ENCODE measurements at places on chromosomes 4 and X.
A peak's percentile ranks its signal among the peaks of the same experiment; 100 is the strongest.

- no peak for DNase-seq
Observed at GRCh38 chr4:78592088-78592783, 40.7 kb downstream of the ANXA3 start.

DNA sequence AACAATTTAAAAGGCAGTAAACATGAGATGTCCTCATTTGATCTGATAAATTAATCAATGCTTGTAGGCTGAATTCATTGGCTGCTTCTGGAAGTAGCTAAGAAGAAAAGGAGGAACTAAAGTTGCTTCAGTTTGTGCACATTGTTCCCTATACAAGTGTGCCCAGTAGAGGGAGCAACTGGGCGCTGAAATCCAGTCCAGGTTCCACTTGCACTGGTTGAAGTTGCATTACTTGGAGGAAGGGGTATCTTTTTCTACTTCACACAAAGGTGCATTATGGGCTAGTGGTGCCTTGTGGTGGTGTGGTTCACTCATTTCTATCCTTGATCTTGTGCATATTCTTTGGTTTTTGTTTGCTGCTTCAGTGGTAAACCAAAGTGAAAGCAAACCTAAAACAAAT lies 67.9 kb upstream of the SOX3 start:
- no peak for DNase-seq

GRCh38 chr4:173272996-173273395 lies 61.2 kb downstream of the HMGB2 start:
- no peak for DNase-seq

- DNase-seq: no peak
Observed at GRCh38 chrX:82219129-82219528, 1017.2 kb downstream of the SH3BGRL start.

- DNase-seq: no peak
Observed at GRCh38 chr4:145388043-145388442, 93.6 kb upstream of the SMAD1 start.

DNA sequence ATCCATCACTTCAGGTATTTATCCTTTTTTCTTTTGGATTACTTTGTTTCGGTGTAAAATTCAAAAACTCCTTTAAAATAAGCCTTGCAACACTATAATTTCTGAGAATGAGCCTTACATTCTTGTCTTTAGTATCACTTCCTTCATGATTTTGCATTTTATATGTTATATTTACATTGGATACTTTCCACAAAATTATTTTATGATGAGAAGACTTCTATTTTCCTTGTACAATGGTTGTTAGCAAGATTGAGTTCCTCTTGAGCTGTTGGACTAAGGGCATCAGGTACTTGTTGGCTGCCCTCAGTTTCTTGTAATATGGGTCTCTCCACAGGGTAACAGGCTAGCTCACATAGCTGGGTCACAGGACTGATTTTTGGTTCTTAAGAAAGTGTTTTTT lies 22.7 kb upstream of the HPGDS start:
- DNase-seq: no peak

DNA sequence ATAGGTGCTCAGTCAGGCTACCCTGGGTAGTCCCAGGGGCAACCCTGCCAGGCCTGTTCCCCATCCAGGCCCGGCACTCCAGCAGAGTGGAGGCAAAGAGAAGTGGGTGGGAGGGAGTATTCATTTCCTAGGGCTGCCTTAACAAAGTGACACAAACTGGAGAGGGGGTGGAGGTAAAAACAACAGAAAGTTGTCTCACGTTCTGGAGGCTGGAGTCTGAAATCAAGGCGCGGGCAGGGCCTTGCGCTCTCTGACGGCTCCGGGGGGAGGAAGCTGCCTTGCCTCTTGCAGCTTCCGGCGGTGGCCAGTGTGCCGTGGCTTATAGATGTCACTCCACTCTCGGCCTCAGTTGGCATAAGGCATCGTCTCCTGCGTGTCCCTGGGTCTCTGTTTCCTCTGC lies 90.8 kb downstream of the DCTD start:
- DNase-seq: no peak

DNA sequence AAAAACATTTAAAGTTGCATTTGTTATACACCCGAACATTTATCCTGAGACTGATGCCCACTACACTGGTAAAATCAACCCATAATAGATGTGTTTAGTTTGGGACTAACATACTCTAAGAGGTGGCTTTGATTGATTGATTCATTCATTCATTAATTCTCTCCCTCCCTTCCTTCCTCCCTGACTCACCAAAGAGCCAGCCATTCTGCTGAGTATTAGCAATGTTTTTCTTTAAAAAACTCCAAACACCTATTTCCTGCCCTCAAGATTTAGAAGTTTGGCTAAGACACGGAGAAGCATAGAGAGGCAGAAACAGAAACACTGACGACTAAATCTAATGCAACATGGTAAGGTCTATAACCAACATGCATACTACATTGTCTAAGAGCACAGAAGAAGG lies 88.9 kb downstream of the RASL11B start:
- DNase-seq: no peak

- DNase-seq: no peak
Observed at GRCh38 chrX:22093550-22093949, 61.4 kb downstream of the PHEX start.

DNA sequence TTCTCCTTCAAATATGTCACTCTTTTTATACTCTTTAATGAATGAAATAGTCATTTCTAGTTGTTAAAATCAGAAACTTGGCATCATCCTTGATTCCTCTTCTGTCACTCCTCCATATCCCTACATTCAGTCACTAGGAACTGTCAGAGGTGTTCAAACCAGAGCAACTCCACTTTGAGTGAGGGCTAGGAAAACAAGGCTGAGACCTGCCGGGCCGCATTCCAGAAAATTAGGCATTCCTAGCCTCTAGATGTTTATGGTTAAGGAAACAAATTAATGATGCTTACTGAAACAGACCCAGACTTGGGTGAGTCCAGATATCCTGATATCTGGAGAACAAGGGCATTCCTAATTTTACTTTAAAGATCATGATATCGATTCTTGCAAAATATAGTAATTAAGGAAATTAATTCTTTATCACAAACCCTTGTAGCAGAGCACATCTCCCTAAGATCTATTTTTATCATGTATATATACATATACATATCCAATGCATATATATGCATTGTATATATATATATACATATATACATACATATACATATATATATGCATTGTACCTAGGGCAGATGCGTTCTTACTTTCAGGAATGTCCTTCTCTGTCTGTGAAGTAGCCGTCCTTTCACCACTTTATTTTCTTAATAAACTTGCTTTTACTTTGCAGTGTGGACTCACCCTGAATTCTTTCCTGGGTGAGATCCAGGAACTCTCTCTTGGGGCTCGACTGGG lies 98.4 kb upstream of the GC start:
- no peak for DNase-seq

- DNase-seq: no peak
Observed at GRCh38 chrX:3526731-3527130, 180.3 kb upstream of the MXRA5 start.

GRCh38 chrX:145881175-145881995 lies 63.8 kb downstream of the SLITRK2 start:
- DNase-seq: no peak

- no peak for DNase-seq
Observed at GRCh38 chr4:138437263-138437851, 195.2 kb upstream of the SLC7A11 start.

GRCh38 chr4:73751166-73751565 lies 10.8 kb downstream of the CXCL8 start:
- no peak for DNase-seq

GRCh38 chr4:34182306-34182705 lies 2062.0 kb downstream of the ARAP2 start:
- DNase-seq: no peak

DNA sequence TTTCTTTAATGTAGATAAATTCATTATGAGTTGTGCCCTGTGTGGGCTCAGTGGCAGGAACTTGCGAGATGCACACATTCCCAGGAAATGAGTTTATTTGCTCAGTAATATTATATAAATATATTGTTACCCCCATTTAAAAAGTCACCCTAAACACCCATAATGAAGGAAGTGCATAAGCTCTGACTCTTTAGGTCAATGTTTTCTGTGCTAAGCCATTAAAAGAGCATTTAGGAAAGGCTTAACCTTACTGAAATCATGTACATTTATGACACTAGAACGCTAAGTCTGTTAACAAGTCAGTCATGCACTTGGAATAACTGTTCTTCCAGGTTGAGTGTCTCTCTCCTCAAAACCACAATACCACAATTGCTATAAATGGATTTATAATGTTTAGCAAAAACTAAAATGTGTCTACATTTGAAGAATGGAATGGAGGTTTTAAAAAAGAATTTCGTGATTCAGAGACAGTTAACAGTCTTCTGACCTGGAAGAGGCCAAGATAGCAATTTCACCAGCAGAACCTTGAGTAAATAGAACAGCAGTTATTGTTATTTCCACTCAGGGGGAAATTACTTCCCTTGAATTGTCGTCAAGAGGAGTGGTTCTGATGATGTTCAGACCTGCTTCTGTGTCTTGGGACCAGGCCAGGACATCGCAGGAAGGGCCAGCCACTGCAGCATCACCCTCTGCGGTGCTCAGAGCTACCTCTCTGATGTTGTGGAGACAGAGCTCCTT lies 91.1 kb upstream of the VEGFC start:
- DNase-seq: no peak

DNA sequence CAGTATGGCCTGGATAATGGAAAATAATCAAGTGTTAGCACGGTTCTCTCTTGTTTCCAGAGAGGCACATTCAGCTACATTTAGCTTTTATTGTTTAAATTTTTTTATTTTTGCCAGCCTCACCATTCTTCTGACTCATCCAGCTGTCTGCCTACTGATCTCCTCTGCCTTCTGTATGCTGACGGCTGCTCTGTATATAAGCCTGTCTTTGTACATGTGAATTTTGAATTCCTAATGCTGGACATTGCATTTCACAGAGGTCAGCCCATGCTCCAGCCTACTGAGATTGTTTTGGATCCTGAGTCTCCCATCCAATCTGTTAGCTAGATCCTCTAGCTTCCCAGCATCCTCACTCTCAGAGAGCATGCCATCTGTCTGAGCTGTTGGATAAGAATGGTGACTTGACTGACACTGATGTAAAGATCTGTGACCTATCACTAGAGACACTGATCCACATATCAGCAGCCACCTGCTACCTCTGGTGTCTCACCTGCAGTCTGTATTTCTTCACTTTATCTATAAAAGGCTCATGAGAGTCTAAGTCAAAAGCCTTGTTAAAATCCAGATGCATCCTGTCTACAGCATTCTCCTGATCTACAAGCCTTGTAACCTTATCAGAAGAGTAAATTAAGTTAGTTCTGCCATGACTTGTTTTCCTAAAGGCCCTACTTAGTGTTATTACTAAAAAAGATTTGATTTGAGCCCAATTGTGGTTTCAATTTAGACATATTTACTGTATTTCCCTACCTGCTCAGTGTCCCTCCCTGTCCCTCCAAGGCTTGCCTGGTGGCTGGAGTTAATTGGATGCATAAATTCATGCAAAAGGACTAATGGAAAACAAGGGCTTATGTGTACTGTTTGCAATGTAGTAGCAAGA lies 25.6 kb upstream of the ARHGAP36 start:
- DNase-seq: no peak

DNA sequence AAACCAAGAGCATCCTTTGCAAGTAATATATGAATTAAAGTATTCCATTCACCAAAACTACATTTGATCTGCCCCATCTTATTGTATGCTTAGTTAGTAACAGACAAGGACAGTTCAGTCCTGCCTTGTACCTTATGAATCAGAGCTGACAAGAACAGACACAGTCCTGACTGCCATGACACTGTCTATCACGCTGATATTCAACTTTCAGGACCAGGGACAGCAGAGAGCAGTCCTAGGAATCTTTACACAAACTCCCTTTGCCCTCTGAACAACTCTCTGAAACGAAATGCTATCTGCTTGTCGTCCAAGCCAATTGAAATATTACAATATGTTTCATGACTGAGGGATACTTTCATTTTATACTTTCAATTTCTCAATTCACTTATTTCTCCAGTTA lies 268.6 kb upstream of the VCX start:
- DNase-seq: no peak

DNA sequence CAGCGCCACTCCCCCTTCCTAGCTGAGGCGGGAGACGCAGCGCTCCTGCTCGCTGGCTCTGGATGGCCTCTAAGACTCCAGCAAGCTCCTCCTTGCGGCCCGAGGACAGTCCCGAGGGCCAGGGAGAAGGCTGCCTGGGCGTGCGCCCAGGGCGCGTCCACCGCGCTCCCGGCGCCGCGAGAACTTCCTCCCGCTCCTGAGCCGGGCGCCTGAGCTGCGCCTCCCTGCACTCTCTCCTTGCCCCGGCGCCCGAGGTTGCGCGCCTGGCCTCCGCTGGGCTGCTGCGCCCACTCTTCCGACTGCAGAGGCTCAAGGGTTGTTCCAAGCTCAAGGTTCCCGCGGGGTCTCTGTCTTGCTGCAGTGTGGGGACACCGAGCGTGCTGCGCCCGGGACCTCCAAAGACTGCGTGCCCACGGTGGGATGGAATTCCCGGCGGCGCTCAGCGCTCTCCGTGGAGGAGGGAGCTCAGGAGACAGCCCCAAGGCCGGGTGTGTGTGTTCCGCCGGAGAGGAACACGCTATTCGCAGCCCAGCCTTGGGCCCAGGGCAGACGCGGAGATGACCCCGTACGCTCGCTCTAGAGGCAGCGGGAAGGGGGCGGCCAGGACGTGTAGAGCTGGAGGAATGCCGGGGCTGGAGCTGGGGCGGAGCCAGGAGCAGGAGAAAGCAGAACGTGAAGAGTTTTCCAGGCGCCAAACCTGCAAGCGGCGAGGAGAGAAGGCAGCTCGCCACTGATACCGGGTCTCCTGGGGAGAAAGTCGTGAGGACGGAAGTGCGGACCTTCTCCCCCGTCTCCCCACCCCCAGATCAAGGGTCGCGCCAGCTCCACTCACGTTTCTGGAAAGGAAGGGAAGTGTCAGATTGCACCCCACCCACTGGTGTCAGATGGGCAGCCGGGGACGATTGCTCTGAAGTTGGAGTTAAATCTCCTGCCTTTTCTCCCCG lies at the start of gene ARHGAP6:
Gene ARHGAP6, minus strand, starts transcription at position 753 of the 944 bp plus-strand sequence. CDS start 1,092 bp downstream, outside the sequence.
- DNase-seq: peak; percentile 55

GRCh38 chr4:110195561-110196205 lies 2.7 kb downstream of the ELOVL6 start:
- no peak for DNase-seq

DNA sequence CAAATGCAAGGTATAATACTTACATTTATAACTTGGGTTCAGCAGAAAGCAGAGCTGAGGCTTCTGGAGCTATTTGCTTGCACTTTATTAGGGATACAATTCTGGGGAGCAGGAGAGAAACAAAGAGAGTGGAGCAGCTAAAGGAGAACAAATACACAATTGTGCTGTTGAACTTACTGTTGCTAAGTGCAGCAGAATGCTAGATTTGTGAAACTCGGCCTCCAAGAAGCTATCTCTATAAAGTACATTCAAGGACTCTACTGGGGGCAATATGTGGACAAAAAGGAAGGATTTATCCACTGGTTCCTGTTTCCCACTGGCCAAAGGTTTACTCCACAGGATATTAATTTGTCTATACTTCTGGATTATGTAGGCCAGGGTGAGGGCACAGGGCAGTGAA lies 86.8 kb downstream of the PPP1R2C start:
- DNase-seq: no peak

- DNase-seq: no peak
Observed at GRCh38 chr4:142377342-142378091, 468.6 kb downstream of the INPP4B start.

- no peak for DNase-seq
Observed at GRCh38 chrX:107857837-107858236, 32.2 kb downstream of the MID2 start.

- peak; percentile 88 for DNase-seq
Observed at GRCh38 chrX:80807992-80808735, 1.5 kb downstream of the BRWD3 start.
